A549 (cell line): ENCODE measurements at places on chromosomes 11 and 22. TPM values are rescaled to one million over a fixed set of nuclear protein-coding genes. Genes with fewer than 3 reads are reported as not detected.

GRCh38 chr11:102467853-102468580 is 15.5 kb upstream of the TMEM123 start:
- DNase-seq = no peak

- no peak for DNase-seq
Observed at GRCh38 chr11:5092821-5093585, 23.6 kb downstream of the OR52E1 start.

DNA sequence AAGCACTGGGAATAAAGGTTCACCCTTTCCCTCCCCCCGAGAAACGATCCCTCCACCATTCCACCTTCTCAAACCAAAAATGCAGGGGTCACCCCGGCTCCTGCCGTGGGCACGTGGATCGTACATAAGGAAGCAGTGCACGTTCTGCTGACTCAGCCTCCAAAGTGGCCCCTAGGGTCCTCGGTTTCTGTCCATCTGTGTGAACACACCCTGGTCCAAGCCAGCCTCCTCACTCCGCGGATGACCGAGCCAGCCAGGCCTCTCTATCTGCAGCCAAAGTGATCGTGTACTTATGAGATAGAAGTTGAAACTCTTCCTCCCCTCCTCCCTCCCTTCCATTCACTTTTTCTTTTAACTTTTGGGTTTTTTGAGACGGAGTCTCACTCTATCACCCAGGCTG is 16.2 kb downstream of the C11orf24 start:
- no peak for DNase-seq

DNA sequence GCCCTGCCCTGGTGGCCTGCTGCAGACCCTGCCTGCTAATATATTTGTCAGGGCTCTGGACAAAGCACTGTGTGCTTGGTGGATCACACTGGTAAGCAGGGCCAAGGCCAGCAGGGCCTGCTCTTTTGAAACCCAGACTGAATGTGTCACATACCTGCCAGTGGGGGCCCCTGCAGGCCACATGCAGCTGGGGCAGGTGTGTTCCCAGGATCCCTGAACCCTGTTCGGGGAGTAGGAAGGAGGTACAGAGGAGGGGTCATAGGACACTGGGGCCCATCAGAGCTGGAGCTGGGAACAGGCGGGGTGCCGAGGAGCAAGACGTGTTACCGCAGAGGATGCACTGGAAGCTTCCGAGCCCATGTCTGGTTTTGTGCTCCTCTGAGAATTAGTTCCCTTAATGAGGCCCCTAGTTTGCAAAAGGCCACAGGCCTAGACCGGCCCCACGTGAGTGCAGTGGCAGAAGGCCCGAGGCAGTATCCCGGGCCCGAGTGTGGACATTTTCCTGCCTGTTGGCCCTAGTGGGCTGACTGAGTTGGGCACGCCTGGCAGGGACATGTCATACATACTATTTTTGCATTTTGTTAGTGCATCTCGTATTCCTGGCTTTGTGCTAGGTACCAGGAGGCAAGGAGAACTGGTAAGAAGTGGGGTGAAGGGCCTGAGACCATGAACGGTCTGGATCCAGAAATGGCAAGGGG is 11.2 kb upstream of the ACR start:
- no peak for DNase-seq

DNA sequence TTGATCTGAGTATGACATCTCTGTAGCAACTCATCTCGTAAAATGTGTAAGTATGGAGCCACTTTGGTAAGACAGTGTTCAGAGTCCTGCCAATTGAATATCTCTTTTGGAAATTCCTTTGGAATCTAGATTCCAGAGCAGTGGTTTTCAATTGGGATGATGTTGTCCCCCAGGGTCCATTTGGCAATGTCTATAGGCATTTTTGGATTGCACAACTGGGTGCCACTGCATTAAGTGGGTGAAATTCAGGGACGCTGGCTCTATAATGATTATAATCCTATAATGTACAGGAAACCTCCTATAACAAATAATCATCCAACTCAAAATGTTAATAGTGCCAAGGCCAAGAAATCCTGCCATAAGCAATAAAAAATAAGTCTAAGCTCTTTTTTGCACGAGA is 404.8 kb upstream of the RAG2 start:
- DNase-seq = no peak

DNA sequence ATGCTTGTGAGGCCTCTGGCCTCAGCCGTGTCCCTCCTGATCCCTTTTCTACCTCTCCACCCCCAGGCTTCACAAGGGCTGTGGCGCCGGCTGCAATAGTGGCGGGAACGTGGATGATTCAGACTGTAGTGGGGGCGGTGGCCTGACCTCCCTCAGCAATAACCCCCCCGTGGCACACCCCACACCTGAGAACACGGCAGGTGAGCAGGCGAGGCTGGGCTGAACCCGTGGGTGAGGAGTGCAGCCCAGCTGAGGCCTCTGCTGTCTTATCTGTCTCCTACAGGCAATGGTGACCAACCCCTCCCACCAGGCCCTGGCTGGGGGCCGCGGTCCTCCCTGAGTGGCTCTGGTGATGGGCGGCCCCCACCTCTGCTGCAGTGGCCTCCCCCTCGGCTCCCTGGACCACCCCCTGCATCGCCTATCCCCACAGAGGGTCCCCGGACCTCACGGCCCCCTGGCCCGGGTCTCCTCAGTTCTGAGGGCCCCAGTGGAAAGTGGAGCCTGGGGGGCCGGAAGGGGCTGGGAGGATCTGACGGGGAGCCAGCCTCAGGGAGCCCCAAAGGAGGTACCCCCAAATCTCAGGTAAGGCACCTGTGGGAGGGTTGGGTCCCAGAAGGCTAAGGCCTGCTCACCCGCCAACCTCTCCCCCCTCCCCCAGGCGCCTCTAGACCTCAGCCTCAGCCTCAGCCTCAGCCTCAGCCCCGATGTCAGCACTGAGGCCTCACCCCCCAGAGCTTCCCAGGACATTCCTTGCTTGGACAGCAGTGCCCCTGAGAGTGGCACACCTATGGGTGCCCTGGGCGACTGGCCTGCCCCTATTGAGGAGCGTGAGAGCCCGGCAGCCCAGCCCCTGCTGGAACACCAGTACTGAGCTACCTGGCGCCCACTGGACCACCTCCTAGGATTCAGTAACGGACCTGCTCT is 1.5 kb upstream of the SIPA1 start:
- no peak for DNase-seq

DNA sequence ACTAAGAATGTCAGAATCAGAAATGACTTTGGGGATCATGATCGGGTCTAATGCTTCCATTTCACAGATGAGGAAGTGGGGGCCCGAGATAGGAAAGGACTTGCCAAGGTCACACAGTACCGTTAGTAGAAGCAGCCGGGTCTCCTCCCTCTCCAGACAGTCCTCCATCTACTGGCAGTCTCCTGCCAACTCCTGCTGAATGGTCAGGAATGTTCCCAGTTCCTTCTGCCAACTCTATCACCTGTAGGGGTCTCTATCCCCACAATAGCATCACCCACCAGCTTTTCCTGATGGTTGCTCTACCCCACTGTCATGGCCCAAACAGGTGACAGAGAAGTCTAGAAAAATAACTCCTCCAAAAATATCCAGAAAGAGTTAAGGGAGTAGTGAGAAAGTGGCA is 23.9 kb upstream of the CCDC86 start:
- DNase-seq = no peak

- DNase-seq = no peak
Observed at GRCh38 chr22:38230108-38230825, 28.5 kb downstream of the MAFF start.

DNA sequence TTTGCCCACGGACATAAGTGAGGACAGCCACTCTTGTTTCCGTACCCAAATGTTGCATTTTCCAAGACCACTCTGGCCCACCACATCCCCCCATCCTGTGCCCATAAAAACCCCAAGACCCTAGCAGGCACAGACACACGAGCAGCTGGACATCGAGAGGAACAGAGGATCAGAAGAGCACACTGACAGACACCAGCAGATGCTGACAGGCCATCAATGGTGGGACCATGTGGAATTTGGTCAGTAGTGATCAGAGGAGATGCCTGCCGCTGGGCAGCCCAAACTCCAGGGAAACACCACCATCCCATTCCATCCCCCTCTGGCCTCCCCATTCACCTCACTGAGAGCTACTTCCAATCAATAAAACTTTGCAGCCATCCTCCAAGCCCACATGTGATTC is 87.0 kb downstream of the DLG2 start:
- DNase-seq = no peak

GRCh38 chr22:41364955-41365354 is 16.8 kb upstream of the TEF start:
- no peak for DNase-seq

DNA sequence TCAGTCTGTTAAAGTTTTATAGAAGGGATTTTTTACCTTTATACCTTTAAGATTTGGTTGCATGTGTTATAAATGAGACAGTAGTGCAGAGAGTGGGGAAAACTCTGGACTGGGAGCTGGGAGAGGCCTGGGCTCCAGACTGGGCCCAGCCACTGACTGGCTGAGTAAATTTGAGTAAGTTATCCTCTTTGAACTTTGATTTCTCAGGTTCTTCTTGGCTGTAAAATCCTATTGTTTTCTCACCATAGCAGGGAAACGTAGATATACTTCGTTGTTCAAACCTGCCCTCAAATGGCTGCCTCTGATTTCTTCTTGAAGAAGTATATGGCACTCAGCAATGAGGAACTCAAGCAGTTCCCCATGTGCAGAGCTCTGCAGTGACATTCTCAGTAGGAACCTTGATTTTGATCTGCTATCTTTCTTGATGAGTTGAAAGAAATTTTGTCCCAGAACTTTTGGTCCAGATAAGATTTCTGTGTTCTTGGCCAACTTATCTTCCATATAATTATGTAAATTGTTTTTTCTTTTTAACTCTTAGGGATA is 8.8 kb downstream of the BMAL1 start:
- DNase-seq = no peak

GRCh38 chr11:105466582-105467228 is 143.2 kb upstream of the GRIA4 start:
- no peak for DNase-seq

- no peak for DNase-seq
Observed at GRCh38 chr11:79864882-79865281, 424.1 kb upstream of the TENM4 start.

The CYTH4 gene
- 0.10 to 0.24 TPM (median 0.15 TPM) in 3 replicates for polyA plus RNA-seq

The CEND1 gene
- polyA plus RNA-seq = 1.0 to 1.3 TPM (median 1.0 TPM) in 3 replicates

The RAB38 gene
- 0.38 to 0.59 TPM (median 0.53 TPM) in 3 replicates for polyA plus RNA-seq

The POGLUT3 gene
- 13.0 to 15.3 TPM (median 13.1 TPM) in 3 replicates for polyA plus RNA-seq

The BEST1 gene
- 0.98 to 2.1 TPM (median 1.9 TPM) in 3 replicates for polyA plus RNA-seq
